ENCODE measurements at places on chromosomes 6 and 20.

GRCh38 chr6:56541030-56541600, 101.6 kb downstream of the DST start:
- no peak for DNase-seq

DNA sequence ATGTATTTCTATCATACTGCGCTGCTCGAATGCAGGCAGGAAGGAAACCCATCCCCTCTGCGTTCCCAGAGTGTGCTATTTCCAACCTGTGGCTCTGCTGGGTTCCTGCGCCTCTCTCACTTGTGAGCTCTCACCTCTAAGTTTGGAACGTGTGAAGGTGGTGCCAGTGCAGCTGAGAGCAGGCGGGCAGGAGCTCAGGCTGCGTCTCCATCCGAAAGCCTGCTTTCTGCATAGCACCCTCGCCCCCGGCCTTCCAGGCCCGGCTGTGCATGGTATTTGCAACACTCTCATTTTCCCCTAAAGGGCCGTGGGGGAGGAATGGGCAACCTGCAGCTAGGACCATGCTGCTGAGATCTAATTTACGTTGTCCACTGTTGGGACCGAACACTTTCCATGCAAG, 288.0 kb upstream of the TSHZ2 start:
- no peak for DNase-seq

GRCh38 chr6:44388887-44389286, 1.4 kb downstream of the CDC5L start:
- no peak for DNase-seq

GRCh38 chr6:17015144-17015543, 86.7 kb upstream of the STMND1 start:
- DNase-seq, result no peak

DNA sequence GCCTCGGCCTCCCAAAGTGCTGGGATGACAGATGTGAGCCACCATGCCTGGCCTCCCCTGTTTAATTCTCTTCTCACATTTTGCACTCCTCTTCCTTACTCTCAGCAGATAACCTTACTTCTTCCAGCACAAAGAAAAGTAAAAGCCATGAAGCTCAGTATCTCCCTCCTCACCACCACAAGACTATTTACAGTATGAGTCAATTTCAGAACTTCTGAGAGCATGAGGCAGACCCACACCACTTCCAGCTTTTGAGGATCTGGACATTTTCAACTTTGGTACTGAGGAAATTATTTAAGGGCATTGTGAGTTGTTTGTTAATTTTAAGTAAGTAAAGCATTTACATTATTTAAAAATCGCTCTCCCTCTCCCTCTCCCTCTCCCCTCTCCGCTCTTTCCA, 8.0 kb upstream of the SNX3 start:
- no peak for DNase-seq

- DNase-seq, result no peak
These were observed 12.7 kb downstream of the STK35 start for GRCh38 chr20:2114127-2114959.

GRCh38 chr6:146891615-146892265, 293.0 kb downstream of the ADGB start:
- no peak for DNase-seq

DNA sequence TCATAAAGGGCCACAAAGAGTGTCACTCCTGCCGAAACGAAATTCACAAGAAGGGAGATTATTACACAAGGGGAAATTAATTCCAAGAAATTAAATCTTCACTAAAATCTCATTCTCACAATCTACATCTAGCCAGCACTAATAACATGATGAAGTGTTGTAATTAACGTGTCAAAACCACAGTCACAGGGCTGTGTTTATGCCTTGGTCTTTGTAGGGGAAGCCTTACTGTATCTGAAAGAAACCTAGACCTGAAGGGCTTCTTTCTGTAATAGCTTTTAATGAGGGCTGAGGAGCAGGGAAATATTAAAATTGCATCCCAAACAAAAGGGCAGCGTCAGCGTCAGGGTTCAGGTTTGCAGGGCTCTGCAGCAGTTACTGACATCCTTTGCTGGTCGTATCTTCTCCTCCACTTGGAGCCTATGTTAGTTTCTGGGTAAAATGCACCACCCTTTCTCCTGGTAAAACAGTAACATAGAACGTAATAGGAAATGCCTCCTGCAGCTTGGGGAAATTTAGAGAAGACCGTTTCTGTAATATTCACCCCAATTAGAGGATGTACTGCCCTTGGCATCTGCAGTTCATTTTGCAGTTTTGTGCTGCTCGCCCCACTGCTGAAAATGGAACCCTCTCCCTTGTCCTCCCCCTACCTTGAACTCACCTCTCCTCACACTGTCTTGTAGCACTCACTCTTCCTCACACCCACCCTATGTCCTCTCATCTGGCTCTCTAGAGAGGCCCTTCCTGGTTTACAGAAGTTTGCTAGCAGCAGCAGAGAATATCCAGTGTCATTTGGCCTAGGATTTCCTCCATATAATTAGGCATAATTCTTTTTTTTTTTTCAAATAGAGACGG, 109.0 kb upstream of the TRAF3IP2 start:
- no peak for DNase-seq

GRCh38 chr6:24472181-24472580, 17.2 kb downstream of the GPLD1 start:
- no peak for DNase-seq

DNA sequence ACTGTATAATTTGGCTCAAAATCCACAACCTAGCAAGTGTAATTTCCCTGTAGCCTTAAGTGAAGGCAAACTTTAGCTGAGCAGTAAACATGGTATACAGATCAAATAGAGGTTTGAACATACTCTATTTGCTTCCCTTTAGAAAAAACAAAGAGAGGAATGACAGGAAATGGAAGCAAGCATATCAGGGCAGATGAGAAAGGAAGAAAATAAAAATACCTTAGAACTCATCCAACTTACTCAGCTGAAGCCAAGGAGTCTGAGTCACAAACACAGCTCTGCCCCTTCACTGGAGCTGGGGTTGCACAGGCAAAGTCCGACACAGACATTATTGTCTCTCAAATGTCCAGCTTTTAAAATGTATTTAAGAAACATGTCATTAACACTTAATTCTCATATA, 379.9 kb upstream of the IRAK1BP1 start:
- no peak for DNase-seq

Measured in esophagus squamous epithelium (tissue), 5 donors.